SJSA1 (cell line): ENCODE measurements at places on chromosomes 4 and X. TPM values are rescaled to one million over a fixed set of nuclear protein-coding genes. Genes with fewer than 3 reads are reported as not detected.

The PAGE4 gene
- not detected in 2 replicates for total RNA-seq

The NIPAL1 gene
- total RNA-seq: 0.91 and 2.4 TPM in 2 replicates

The POU4F2 gene
- total RNA-seq: not detected in 2 replicates

The SYNPO2 gene
- 2.8 and 4.7 TPM in 2 replicates for total RNA-seq

The ZNF732 gene
- not detected in 2 replicates for total RNA-seq
